ENCODE measurements at places on chromosomes 5 and 9. TPM values are rescaled to one million over a fixed set of nuclear protein-coding genes. Genes with fewer than 3 reads are reported as not detected.
A peak's percentile ranks its signal among the peaks of the same experiment; 100 is the strongest.

DNA sequence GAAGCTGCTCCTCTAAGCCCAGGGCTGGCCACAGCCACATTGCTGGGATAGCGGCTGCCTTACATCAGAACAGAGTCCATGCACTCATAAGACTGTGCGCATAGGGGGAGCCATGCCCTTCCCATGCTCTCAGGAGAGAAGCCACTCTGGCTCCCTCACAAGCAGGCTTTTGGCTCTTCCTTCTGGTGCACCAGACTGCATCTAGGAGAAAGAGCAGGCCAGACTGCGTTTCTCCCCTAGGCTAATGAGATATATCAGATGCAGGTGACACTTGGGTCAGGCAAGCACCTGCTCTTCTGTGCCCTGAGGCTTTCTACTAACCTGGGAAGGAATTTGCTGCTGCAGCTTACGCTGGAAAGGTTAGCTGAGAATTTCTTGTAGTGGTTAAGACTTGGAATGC, 43.2 kb upstream of the BRINP1 start:
- no peak for DNase-seq

Gene SHISAL2B
- polyA plus RNA-seq, result not detected

GRCh38 chr5:21173526-21173925, 1185.5 kb upstream of the CDH18 start:
- DNase-seq, result no peak

DNA sequence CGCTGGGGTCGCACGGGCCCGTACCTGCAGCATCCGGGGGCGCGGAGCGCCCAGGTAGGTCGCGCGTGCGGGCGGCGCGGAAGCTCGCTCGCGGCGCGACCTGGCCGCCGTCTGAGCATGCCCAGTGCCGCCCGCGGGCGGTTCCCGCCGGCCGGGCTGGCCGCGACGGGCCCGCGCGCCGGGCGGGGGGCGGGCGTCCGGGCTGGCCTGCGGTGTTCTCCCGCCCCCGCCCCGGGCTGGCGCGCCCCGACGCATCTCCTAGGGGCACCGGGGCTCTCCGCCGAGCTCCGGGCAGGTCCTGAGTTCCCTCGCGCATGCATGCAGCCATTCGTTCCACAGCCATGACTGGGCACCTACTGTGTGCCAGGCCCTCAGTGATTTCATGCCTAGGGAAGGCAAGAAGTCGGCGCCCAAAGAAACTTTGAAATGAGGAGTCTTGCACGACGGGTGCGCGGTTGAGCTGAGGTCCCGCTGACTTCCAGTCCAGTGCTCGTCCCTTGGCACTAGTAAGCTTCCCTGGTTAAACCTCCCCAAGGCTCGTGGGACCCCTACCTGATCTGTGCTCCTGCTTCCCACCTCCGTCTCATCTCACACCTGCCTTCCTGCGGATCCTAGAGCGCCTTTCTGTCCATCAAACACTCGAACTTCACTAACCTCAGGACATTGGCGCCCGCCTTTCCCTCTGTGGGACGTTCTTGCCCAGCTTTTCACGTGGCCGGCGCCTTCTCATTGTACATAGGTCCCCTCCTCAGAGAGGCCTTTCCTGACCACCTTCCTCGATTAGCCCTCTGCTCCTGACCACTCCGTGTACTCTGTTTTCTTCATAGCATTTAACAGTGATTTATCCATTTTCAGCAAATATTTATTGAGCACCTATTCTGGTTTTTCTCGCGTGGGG, at the start of gene PTPN3:
PTPN3 (minus strand) TSS at position 113 of the 898 bp plus-strand sequence. CDS start 34,873 bp downstream, outside the sequence.
- no peak for DNase-seq

- peak; percentile 91 for DNase-seq
Measured at GRCh38 chr5:89315286-89316100, 432.5 kb upstream of the MEF2C start.

Data from fibroblast of lung (primary cell).